ENCODE measurements at places on chromosomes 7 and 10.

DNA sequence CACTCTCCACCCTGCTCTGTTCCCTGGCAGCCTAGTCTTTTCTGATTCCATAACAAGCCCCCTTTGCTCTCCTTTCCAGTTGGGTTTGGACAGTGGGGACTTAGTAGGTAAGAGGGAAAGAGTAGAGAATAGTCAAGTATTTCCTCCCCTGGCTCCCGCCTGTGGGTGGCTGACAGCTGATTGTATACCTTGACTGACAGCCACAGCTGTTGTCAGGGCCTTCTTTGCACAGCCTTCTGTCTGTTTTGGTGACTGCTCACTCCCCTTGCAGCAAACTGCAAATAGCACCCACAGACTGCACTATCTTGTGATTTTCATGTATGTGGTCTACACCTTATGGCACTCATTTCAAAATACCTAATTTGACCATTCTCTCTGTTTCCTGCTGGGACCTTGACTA, 486.3 kb downstream of the ACTR3B start:
- no peak for DNase-seq

DNA sequence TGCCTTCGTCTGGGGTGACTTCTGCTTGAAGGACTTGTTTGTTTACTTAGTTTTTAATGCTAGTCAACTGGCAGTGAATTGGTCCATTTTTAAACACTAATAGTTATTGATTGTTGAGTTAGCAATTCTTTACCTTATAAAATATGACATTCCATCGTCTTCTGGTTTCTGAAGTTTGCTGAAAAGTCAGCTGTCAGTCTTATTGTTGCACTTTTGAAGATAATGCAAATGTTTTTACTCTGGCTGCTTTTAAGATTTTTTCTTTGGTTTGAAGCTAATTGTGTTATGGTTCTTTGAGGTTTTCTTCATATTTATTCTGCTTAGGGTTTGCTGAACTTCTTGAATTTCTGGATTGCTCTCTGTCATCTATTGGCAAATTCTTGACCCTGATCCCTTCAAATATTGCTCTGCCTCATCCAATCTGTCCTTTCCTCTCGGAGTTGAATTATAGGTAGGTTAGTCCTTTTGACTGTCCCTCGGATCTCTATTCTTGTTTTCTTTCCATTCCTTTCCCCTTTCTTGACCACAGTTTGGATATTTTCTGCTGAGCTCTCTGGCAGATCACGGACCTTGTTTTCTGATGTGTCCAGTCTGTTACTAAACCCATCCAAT, 24.2 kb downstream of the MGMT start:
- DNase-seq, result no peak

GRCh38 chr10:77041636-77042258, 595.9 kb downstream of the KCNMA1 start:
- DNase-seq, result no peak

DNA sequence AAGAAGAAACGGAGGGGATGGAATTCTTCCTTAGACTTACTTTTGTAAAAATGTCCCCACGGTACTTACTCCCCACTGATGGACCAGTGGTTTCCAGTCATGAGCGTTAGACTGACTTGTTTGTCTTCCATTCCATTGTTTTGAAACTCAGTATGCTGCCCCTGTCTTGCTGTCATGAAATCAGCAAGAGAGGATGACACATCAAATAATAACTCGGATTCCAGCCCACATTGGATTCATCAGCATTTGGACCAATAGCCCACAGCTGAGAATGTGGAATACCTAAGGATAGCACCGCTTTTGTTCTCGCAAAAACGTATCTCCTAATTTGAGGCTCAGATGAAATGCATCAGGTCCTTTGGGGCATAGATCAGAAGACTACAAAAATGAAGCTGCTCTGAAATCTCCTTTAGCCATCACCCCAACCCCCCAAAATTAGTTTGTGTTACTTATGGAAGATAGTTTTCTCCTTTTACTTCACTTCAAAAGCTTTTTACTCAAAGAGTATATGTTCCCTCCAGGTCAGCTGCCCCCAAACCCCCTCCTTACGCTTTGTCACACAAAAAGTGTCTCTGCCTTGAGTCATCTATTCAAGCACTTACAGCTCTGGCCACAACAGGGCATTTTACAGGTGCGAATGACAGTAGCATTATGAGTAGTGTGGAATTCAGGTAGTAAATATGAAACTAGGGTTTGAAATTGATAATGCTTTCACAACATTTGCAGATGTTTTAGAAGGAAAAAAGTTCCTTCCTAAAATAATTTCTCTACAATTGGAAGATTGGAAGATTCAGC, 158.7 kb upstream of the LANCL2 start:
- DNase-seq, result no peak

GRCh38 chr7:14069961-14070360, 80.5 kb upstream of the ETV1 start:
- DNase-seq, result no peak

- no peak for DNase-seq
These were observed 88.3 kb downstream of the CHN2 start for GRCh38 chr7:29282819-29283414.

DNA sequence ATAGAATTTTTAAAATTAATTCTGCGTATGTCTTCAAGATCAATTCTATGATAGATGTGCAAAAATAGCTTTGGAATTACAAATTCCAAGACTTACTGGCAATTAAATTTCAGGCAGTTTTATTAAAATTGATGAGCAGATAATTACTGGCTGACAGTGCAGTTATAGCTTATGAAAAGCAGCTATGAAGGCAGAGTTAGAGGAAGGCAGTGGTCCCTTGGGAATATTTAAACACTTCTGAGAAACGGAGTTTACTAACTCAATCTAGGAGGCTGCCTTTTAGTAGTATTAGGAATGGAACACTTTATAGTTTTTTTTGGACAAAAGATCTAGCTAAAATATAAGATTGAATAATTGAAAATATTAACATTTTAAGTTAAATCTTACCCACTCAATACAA, 70.8 kb downstream of the CFTR start:
- no peak for DNase-seq

GRCh38 chr7:103660455-103661371, 214.7 kb upstream of the SLC26A5 start:
- no peak for DNase-seq

GRCh38 chr7:162632-163297, 29.6 kb upstream of the FAM20C start:
- DNase-seq, result no peak

DNA sequence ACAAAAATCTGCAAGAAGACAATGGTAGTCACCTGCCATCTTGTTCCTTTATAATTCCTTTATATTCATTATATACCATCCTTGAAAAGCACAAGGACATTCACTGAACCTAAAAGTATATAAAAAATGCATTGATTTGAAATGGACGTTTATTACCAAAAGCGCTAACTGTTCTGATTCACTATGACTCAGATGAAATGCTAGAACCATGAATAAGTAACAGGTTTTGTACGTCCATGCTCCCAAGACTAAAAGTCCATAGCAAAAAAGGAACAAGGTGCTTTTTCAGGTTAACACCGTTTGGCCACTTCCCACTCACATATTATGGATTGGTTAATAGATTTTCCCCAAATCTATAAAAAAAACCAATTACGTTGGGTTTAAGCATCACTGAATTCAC, 109.4 kb downstream of the PPP1R17 start:
- DNase-seq, result no peak

Data from NCI-H526 treated with DMSO at 0.1 percent for 48 hours (cell line).